ENCODE measurements at places on chromosomes 16 and 17.
A peak's percentile ranks its signal among the peaks of the same experiment; 100 is the strongest.

DNA sequence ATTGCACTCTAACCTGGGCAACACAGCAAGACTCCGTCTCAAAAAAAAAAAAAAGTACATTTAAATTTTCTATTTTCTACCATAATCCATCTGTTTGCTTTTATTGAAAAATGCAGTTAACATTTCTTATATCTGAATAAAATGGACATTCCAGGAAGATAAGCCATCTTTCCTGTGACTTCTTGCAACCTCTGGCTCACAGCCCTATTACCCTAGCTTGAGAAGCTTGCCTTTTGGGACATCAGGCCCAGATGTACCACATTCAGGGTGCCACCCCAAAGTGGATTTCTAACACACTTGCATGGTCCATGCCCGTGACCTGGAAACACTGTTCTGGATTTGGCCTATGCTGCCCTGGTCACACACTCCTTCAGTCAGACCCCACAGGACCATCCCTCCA, 30.1 kb upstream of the DDX52 start:
- DNase-seq, result no peak

GRCh38 chr16:78994135-78994745, 606.3 kb downstream of the MAF start:
- no peak for DNase-seq

- DNase-seq, result no peak
Measured at GRCh38 chr17:9071811-9072498, 50.6 kb downstream of the NTN1 start.

DNA sequence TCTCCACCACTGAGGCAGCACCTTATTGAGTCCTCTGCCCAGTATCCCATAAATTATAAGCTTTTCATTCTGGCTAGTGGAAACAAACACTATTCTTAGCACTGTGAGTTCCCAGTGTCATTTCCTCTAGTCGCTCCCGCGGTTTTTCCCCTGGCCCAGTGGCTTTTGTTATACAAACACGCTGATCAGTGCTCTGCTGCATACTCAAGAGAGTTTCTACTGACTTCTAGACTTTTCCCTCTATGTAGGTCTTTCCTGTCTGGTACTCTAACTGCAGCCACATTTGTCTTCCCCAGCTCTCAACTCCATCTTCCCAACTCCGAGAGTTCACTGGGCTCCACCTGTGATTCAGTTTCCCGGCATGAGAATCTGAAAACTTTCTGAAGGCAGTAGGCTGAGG, 556.6 kb upstream of the SALL1 start:
- DNase-seq, result no peak

- no peak for DNase-seq
Measured at GRCh38 chr17:30226878-30227277, 8.6 kb downstream of the SLC6A4 start.

DNA sequence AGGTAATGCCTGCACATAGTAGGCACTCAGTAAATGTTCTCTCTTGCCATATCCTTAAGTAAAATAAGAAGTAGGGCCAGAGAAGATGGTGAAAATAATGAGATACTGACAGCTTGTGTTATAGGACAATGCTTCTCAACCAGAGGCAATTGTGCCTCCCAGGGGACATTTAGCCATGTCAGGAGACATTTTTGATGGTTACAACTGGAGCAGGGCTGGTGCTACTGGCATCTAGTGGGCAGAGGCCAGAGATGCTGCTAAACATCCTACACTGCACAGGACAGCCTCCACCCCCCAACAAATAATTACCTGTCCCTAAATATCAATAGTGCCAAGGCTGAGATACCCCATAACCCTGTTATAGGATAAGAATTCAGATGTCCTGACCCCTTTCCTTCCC, 1.7 kb downstream of the RAD51D start:
- DNase-seq, result peak; percentile 48

GRCh38 chr17:79664930-79665737, 54.3 kb upstream of the RBFOX3 start:
- no peak for DNase-seq

- DNase-seq, result no peak
Measured at GRCh38 chr16:85430523-85431421, 182.3 kb upstream of the GSE1 start.

- no peak for DNase-seq
Measured at GRCh38 chr17:59369031-59369975, 37.8 kb downstream of the YPEL2 start.

GRCh38 chr16:88681709-88682451, 4.4 kb downstream of the SNAI3 start:
- DNase-seq, result no peak

DNA sequence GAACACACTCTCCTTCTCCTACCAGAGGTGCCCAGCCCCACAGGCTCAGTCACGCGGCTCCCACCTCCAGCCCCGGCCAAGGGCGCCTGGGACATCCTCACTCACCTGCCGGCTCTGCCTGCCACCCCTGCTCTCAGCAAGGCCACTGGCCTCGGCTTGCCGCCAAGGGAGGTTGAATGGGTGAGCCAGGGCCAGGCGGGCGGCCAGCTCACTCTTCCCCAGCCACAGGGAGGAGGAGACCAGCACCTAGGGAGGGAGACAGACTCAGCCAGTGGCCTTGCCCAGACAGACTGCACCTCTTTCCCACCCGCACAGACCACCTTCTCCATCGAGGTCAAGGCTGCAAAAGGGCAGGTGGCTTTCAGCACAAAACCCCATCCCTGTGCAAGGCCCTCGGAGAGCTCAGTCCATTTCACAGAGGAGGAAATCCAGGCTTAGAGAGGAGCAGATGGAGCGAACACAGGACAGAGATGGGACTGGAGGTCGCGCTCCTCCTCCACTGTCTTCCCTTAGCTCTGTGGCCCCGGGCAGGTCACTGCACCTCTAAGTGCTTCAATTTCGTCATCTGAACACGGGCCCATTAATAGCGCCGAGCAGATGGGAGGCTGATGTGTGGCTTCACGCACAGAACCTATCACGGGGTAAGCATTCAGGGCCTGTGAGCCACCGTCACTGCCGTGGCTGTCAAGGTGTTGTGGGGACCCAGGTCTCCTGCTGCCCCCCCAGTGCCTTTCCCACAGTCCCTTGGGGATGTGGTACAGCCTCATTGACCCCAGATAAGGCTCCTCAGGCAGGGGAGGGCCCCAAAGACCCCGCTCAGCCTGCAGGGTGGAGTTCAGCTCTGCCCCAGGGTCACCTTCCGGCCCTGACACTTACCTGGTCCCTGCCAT, 56.1 kb downstream of the RMI2 start:
- DNase-seq, result no peak

- no peak for DNase-seq
Measured at GRCh38 chr17:33183487-33184026, 109.5 kb downstream of the ASIC2 start.

DNA sequence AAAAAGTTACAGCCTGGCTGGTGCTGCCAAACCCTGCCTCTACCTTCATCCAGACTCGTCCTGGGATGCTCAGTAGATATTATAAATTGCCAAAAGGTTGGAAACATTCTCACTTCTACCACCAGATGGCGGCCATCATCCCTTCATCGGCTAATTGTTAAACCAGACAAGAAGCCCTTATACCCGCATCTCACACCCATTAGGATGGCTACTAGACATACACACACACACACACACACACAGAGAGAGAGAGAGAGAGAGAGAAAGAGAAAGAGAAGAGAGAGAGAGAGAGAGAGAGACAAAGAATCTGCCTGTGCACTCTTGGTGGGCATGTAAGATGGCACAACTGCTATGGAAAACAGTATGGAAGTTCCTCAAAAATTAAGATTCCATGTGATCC, 15.0 kb upstream of the SCIMP start:
- peak; percentile 72 for DNase-seq

- no peak for DNase-seq
Measured at GRCh38 chr17:38585918-38586529, 19.7 kb downstream of the SRCIN1 start.

GRCh38 chr17:14871921-14872320, 393.2 kb downstream of the PMP22 start:
- DNase-seq, result peak; percentile 4

- DNase-seq, result no peak
Measured at GRCh38 chr17:57124053-57124452, 39.0 kb downstream of the AKAP1 start.

- no peak for DNase-seq
Measured at GRCh38 chr17:47915776-47916398, 19.9 kb downstream of the SP2 start.

DNA sequence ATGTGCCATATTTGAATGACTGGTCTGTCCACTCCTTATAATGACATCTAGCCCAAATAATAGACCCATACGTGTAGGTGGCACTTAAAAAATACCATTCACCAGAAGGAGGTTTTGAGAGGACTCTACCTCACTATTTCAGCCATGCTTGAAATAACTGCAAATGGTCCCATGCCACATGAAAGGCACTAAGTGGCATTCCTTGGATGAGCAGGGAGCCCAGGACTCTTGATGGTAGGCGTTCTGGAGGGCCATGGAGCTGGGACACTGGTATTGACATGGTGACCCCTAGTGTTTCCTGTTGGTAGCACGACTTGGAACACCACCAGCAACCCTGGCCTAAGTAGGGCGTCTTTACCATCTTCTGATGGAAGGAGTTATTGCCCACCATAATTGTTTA, 148.7 kb upstream of the ZFHX3 start:
- DNase-seq, result peak; percentile 57

- no peak for DNase-seq
Measured at GRCh38 chr16:31127182-31127581, 8.3 kb downstream of the PRSS8 start.

DNA sequence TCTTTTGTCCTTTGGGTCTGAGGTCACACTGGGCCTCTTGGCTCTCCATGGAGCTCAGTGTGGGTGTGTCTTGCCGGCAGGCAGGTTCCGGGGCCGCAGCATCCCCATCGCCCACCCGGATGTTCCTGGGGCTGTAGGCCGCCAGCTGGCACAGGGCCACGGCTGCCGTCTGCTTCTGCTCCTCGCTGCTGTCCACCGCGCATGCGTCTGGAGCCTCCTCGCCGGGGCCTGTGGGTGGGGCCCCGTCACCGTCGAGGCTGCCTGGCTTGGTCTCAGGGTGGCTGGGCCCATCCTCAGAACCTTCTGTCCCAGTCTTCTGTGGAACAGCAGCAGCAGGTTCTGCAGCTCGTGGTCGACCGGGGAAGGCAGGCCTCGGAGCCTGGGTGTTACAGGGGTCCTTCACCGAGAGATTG, 9.6 kb downstream of the ZNF750 start:
- DNase-seq, result peak; percentile 54

DNA sequence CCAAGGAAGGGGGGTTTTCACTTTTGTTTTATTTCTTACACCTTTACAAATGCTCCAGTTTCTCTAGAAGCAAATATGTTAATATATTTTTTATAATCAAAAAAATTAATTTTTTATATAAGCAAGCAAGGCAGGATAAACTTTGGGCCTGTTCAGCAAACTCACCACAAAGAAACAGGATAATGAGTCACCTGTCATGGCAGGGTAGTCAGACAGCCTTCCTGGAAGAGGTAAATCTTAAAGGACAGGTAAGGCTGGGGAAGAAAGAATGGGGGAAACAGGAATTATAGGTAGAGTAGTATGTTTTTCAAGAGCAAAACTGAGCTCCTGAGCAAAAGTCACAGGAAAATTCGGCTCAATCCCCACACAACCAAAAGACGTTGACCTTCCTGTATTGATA, 186.3 kb upstream of the SOX9 start:
- DNase-seq, result no peak

- DNase-seq, result peak; percentile 95
Measured at GRCh38 chr16:4323845-4324488, 8.1 kb downstream of the GLIS2 start.

- peak; percentile 97 for DNase-seq
Measured at GRCh38 chr17:38451840-38452529, 23.7 kb downstream of the ARHGAP23 start.

DNA sequence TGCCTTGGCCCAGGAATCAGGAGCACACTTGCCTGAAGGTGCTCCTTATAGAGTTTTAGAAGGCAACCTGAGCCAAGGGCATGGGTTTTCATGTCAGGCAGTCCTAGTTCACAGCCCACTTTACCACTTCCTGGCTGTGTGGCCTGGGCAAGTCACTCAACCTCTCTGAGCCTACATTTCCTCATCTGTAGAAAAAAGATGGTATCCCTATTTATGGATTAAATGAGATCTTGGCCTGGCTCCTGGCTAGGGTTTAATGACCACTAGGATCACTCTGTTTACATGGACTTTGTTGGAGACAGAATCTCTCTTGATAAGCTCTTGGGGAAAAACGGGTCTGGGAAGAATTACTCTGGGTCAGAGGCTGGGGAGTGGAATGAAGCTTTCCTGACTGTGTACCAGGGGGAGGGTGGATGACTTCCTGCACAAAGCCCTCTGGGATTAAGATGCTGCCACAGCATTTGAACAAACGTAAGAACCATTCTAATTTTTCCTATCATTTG, 2.3 kb downstream of the MT2A start:
- peak; percentile 58 for DNase-seq
